ENCODE measurements at places on chromosomes 4 and X.

- DNase-seq, result no peak
Observed at GRCh38 chr4:53307210-53307609, 58.7 kb downstream of the SCFD2 start.

GRCh38 chrX:23387550-23388184, 53.0 kb downstream of the PTCHD1 start:
- no peak for DNase-seq

- no peak for DNase-seq
Observed at GRCh38 chr4:132275583-132276121, 873.4 kb upstream of the PCDH10 start.

- no peak for DNase-seq
Observed at GRCh38 chr4:103721251-103721650, 1.5 kb upstream of the TACR3 start.

GRCh38 chr4:173025131-173025530, 143.5 kb upstream of the GALNT7 start:
- DNase-seq, result no peak

DNA sequence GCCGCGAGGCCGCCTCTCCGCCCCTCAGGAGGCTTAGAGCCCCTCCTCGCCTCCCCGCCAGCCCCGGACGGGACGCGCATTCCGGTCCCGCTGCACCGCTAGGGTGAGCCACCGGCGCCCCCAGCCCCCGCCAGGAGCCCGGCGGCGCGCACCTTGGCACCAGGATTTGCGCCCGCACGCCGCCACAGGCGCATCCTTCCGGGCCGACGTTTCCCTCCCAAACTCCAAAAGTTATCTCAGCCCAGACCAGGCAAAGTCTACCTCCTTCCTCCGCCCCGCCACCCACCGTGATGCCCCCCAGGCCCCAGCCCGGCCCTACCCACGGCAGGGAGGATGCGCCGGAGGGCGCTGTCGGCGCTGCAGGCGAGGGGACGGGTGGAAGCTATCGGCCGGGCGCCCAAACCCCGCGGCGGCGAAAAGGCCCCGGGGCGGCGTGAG, 538 bp downstream of the SCML2 start:
- no peak for DNase-seq

DNA sequence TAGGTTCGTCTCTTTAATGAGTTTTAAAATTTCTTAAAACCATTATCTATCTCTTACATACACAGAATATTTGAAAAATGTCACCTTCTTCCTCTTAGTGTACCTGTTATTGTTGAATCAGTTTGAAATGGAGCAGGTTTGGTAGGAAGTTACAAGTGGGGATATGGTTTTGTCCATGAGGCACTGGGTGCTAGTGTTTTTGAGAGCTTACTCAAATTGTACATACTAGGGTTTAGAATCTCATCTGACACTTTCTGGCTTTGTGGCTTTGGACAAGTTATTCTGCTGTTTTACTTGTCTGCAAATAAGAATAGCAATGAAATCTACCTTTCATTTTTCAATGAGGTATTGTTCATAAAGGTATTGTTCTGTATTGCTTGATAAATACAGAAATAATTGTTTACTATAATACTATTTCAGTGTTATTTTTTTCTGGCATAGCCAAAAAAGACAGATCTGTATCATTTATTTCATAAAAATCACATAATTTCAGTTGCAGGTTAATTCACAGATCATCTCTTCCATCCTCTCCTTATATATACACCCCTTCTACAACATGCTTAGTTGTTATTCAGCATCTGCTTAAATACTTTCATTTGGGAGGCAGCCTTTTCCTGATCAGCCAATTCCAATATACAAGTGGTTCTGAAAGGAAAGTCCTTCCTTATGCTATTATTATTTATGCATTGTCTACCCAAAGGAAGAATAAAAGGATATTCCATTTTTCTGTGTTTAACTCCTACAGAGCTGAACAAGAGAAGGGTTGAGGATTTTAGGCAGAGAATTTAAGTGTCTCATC, 13.3 kb downstream of the NCAPG start:
- no peak for DNase-seq

DNA sequence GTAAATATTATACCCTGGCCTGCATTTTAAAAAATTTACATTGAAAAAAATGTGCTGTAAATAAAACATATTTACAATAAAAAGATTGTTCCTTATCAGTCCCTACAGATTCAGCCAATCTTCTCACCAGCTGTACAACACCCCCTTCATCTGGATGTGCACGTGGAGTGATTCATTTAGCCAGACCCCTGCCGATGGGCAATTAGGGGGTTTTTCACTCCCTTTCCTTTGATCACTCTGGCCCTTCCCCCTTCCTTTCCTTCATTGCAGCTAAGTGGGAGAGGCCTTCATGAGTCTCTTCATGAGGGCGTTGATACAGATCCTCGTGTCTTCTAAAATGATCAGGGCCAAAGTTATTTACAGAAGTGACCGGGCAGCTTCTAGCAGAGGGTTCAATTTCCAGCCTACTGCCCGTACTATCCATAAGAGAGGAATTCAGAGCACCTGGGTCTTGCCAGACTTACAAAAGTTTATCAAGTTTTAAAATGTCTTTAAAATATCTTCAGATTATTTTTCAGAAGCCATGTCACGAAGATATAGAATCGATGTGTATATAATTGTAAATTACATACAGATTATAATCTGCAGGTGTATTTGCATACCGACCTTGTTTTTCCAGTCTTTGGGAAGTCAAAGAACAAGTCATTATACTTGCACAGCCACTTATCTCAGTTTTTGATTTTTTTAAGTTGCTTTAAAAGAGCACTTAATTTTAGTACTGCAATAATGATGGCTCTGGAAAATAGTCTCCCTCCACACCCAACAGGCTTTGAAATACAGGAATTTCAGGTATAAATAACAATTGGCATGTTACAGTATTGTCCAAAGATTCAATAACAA, 21.4 kb upstream of the RASL11B start:
- no peak for DNase-seq

- DNase-seq, result no peak
Observed at GRCh38 chr4:66681962-66682361, 863.3 kb downstream of the CENPC start.

DNA sequence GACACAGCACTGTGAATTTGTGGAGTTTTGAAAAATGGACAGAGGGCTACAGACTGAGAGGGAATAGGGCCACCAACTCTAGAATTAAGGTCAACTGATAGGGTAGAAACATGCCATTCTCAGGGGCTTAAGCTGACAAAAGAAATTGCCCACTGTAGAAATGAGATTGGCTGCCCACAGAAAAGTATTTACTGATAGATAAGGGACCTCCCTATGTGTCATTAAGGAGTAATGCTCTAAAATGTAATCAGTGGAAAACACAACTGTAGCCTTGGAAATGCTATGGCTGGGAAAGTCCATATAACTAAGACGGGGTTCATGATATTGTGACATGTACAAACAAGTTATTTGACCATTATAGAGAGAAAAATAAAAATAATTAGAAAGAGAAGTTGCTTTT, 4.6 kb downstream of the RTL9 start:
- DNase-seq, result no peak

DNA sequence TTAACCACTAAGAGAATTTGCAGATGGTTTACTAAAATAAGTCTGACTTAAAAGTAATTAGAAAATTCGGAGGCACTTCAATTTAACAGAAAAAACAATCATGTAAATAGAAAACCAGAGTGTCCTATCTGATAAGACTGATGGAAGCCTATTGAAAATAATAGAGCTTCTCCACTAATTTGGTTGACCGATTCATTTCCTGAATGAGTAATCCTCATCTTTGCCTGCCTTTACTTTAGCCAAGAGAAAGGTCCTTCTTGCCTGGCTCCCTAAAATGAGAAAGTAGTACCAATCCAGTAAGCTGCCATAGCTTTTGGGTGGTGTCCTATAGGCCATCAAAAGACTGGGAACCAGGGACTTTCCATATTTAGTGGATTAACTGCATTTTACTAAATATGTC, 48.4 kb downstream of the KCNIP4 start:
- no peak for DNase-seq

DNA sequence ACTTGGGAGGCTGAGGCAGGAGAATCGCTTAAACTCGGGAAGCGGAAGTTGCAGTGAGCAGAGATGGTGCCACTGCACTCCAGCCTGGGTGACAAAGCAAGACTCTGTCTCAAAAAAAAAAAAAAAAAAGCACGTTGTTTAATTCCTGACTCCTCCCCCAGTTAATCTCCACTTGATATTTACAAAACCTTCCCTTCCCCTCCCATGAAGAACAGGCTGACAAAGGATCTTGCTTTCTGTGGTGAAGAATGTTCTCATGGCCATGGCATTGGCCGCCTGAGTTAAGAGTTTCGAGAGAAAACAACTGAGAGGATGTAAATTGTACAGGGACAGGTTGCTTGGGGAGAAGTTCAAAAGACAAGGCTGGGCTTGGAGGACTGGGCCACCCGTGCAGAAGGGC, 168.2 kb upstream of the BCOR start:
- DNase-seq, result no peak
